ENCODE measurements at places on chromosomes 3 and 15.

- DNase-seq, result no peak
Measured at GRCh38 chr3:187954873-187955586, 198.9 kb upstream of the LPP start.

- no peak for DNase-seq
Measured at GRCh38 chr15:29822684-29823459, 604 bp upstream of the TJP1 start.

- DNase-seq, result no peak
Measured at GRCh38 chr15:88900309-88900981, 5.1 kb upstream of the HAPLN3 start.

DNA sequence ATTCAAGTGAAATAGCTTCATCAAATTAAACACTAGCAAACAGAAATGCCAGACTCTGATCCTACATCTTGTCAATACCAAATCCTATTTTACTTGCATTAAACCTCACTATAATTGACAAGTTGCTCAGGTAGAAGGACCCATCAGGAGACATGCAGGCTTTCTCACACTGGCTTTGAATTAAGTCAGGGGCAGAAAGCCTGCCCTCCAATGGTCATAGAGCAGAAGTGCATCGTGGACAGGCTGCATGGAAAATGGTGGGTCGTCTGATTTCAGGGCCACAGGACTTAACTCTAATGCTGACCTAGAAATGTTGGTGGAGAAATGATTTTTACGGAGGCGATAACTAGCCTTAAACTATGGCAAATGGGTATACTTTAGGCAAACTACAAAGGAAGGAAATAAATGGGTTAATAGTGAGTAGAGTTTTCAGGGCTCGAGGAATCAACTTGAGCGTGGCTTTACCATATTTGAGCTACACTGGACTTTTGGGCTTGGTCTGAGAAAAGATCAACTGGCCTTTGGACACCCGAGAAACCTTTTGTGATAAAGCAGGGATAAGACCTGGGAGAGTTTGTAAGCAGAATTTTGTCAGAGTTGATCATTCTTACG is 283.9 kb downstream of the GRM7 start:
- DNase-seq, result peak; percentile 9

DNA sequence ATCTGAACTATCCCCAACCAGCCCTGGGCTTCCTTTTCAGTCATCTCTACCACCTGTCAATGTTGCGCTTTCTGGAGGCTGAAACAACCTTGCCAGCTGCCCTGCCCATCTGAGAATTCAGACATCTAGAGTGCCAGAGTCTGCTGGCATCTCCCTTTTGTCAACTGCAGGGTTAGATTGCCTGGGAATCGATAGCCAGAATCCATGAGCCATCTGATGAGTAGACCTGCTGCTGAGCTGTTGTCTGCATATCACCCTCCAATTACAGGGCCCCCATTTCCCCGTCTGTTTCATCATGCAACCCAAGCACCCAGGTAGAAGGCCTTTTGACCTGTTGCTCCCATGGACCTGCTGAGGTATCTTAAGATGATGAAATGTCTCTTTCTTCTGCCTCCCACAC is 280.1 kb downstream of the EPHB1 start:
- no peak for DNase-seq

DNA sequence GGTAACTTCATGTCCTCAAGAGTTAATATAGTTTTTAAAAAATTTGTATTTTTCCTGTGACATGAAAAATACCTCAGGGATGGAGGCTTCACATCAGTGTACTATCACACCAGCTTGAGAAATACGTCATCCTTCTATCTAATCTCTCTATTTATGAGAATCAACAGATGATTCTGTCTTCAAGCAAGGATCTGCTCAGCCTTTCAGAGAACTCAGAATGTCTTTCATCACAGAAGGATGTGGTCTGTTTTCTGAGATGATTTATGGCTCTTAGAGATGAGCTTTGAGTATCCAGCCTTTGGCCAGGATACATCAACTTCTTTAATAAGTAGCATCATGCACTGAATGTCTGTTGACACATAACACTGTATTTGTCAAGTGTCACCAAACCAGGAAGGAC is 193.9 kb downstream of the DTWD1 start:
- no peak for DNase-seq

DNA sequence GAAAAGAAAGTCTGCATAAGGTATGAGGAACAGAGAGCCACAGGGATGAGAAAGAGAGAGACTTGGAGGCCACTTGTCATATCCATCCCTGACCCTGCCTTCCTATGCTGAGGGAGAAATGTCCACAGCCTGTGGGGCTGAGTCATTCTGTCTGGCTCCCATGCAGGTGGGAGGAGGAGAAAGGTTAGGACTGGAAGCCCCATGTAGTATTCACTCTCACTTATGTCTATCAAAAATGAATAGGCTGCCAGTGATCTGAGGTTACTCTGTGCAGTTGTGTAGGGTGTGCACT is 71.3 kb downstream of the RAB11A start:
- no peak for DNase-seq

DNA sequence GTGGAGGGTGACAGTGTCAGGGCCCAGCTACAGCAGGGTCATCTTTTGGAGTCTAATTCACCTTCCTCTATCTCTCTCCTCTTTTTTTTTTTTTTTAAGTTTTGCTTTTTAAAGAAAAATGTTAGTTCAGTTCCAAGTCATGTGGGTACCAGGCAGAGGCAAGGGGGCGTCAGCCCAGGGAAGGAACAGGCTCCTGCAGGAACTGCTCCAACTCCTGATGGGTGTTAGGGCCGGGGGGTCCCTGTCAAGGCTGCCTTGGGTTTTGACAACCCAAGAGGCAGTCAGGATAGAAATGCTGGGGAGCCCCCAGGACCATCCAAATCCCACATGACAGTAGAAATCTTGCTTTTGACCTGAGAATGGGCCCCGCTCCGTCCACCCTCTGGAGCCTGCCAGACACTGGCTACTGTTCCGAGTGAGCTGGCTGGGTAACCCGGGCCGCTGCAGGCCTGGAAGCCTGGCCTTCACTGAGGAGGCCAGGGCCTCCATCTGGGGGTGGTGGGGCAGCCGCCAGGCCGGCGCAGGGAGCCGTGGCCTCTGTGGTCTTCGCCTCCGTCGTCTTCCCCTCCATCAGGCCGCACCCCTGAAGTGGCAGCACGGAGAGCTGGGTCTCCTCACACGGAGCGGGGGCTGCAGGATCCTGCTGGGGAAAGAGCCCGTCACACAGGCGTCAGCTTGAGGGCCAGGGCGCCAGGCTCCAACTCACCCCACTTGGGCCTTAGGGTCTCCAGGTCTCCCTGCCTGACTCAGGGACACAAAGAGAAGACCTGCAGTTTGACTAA is 24.2 kb downstream of the RNU5B-1 start:
- DNase-seq, result no peak

DNA sequence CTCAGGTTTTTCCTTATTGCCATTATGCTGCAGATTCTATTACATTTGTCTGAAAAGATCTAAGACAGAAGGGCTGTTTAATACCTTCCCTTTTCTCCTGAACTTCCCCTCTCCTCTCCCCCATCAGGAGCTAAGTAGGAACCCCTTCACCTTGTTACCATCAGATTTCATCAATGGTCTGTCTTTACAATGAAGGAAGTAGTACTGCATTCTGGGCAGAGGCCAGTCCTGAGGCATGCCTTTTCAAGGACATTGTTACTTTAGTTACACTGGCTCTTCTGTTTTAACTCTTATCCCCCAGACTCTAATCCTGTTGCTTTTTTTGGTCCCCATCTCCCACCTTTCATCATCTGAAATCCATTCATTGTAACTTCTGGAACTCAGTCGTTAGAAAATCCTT is 8.1 kb downstream of the CTNNB1 start:
- DNase-seq, result no peak

DNA sequence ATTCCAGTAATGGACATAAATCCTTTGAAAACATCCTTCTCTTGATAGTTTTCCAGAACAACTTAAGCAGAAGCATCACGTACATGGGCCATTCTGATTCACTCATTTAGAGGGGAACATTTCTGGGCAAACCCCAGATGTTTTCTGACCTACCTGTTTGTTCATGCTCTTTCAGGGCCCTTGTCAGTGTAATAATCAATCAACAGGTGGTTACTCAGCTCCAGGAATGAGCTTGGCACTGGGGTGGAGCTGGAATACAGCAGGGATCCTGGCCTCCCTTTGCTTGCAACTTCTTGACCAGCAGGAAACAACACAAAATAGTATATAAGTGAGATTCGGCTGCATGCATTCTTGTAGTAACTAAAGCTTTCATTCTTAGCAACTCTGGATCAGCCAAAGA is 9.2 kb upstream of the UBE2E1 start:
- no peak for DNase-seq

DNA sequence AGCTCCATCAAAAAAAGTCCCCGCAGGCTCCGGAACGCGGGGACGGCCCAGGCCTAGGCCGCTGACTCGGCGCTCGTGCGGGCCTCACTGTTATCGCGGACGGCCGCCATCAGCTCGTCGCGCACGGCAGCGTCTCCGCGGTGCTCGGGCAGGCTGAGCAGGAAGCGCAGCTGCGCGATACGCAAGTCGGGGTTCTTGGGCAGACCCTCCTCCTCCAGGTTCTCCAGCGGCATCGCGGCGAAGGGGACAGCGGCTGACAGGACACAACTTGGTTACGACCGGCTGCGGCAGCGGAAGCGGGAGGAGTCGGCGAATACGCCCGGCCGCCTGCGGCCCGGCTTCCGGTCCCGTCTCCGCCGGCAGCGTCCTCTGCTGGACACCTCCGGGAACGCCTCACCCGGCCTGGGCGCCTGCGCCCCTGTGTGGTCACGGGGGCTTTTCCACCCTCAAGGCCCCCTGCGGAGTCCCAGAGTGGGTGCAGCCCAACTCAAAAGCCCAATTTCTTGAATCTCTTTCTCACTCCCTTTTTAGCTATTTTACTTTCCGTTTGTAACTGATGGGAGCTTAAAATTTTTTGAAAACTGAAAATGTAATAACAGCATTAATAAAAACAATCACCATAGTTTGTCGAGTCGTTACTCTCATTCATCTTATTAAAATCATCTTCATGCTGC is at the start of gene PSMD6:
Gene PSMD6 (minus strand): TSS at position 308 of the 674 bp plus-strand sequence. CDS start 75 bp downstream, at position 233.
- peak; percentile 93 for DNase-seq

DNA sequence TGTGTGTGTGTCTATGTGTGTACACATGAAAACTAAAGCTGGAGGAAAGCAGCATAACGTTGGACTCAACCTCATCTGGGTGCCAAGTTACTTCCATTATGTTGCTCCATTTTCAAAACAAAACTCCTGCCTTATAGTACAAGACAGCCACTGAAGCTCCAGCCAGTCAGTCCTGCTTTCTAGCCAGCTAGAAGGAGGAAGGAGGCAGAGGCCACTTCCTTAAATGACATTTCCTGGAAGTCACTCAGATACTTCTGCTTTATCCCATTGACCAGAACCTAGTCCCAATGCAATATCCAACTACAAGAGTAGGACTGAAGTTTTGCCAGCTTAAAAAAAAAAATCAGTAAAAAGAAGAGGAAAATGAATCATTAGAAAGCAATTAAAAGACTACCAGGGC is 31.7 kb downstream of the CADPS start:
- no peak for DNase-seq

GRCh38 chr15:99433026-99433756 is 132.6 kb upstream of the MEF2A start:
- DNase-seq, result no peak
